ENCODE measurements at places on chromosomes 2 and 18. TPM values are rescaled to one million over a fixed set of nuclear protein-coding genes. Genes with fewer than 3 reads are reported as not detected.
A peak's percentile ranks its signal among the peaks of the same experiment; 100 is the strongest.

DNA sequence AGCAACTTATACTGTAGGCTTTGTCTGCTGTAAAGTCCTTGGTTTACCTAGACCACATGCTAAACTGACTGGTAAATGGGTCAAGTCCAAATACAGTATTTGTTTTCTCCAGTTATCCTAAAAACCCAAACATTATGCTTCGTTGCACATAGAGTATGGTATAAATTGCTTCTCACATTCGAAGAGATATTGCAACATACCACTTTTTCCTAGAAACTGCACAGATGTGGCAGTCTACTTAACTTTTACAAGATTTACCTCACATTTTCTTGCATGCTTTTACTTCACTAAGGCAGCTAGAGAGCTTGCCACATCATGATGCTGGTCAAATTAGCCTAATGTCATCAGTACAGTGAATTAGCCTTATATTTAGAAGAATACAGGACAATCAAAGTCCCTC lies 66.0 kb upstream of the SCN7A start:
- DNase-seq, result no peak

Gene ATG9A
- 56.9 TPM for total RNA-seq

DNA sequence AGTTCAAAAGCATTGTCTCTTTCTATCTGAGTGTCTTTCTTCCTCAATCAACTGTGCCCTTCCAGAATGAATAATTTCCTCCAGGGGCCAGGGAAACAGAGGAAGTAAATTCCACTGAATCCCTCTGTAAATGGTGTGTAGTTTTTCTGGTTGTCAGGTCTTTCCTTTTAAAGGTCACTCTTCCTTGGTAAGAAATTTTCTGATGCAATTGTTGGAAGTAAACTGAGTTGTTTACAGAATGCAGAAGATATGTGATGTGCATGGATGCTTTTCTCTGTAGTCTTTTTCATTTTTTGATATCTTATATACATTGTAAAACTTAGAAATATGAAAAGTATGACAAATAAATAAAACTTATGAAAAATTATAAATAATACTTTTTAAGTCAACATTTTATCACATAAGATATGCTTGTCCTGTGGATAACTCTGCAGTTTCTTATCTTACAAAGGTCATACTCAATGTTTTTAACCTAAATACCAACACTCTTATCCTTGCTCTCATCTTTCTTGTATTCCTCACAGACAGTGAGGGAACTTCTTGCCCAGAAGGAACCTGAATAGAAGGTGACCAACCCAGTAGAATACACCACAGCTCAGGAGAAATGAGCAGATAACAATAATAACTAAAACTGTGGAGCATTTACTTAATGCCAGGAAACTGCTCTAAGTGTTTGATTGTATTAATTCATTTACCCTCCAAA lies 234.5 kb downstream of the METTL4 start:
- no peak for DNase-seq

DNA sequence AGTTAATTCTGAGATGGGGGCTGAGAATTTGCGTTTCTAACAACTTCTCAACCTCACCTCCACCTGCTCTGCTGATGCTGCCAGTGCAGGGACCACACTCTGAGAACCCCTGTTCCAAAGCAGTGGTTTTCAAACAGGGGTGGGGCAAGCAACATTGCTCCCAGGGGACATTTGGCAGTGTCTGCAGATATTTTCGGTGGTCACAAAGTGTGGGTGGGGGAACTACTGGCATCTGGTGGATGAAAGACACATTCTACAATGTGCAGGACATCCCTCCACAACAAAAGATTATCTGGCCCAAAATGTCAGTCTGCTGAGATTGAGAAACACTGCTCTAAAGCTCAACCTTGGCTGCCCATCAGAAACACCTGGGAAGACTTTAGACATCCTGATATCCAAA lies 188.7 kb upstream of the SATB2 start:
- DNase-seq, result no peak

Gene CFAP221
- 2.0 TPM for total RNA-seq

DNA sequence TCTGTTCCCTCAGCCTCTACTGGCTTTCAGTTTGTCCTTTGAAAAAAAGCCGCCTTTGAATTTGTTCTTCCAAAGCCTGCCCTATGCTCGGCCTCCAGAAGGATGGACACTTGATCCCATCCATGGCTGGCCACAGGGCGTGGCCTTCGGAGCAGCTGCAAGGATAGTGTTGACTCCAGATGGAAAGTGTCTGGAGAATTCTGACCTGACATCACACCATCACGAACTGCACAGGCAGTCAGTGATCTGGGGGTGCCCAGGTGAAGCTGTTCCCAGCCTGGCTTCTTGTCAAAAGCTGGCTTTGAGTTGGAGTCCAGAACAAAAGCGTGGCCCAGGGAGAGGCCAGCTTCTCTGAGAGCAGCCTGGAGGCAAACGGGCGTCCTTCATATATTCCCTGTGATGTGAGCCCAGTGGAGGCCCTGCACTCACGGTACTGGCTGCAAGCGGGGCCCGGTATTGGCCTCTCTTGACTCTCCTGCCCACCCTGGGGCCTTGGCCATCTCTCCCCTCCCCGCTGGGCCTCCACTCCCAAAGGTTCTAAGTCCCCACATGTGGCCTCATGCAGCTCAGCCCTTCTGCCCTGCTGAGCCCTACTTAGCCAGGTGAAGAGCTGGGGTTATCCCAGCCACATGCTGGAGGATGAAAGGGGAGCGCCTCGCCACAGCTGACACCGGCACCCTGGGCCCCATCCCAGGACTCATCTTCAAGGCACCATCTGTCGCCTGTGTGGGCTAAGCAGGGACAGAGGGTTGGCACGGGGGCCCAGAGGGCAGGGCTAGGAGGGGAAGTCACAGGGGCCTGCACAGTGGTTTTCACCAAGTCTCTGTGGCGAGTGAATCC lies 20.4 kb upstream of the ATOH8 start:
- DNase-seq, result no peak

Gene GPR45
- not detected for total RNA-seq

- DNase-seq, result peak; percentile 27
Observed at GRCh38 chr18:49813069-49813318, 339 bp downstream of the ACAA2 start.

DNA sequence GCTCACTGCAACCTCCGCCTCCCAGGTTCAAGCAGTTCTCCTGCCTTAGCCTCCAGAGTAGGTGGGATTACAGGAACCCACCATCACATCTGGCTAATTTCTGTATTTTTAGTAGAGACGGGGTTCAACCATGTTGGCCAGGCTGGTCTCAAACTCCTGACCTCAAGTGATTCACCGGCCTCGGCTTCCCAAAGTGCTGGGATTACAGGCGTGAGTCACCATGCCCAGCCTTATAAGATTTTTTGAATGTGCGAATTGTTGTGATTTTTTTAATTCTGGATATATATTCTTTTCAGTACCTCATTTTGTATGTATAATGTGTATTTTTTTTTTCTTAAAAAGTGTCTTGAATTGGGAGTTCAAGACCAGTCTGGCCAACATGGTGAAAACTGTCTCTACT lies 42.0 kb upstream of the CCDC150 start:
- DNase-seq, result peak; percentile 47

GRCh38 chr2:43676322-43677050 lies at the start of gene C1GALT1C1L:
Gene C1GALT1C1L (minus strand): TSS chr2:43676429. CDS start chr2:43676322, 107 bp downstream.
- DNase-seq, result peak; percentile 70

DNA sequence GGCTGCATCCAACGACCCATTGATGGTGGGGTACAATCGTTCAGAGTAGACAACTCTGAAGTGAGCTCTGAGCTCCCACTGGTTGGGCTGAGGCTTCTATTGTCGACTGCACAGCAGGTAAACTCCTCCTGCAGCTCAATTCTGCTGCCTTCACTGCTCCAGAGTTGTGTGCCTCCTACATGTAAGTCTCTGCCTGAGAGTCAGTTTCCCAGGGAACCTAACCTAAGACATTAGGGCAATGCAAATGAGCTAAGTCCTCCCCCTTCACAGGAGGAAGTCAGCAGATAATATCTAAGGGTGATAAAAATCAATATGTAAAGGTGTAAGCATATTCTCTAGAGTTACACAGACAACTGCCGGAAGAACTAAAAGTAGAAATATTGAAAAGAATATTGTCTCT lies 22.5 kb upstream of the ACYP2 start:
- no peak for DNase-seq

DNA sequence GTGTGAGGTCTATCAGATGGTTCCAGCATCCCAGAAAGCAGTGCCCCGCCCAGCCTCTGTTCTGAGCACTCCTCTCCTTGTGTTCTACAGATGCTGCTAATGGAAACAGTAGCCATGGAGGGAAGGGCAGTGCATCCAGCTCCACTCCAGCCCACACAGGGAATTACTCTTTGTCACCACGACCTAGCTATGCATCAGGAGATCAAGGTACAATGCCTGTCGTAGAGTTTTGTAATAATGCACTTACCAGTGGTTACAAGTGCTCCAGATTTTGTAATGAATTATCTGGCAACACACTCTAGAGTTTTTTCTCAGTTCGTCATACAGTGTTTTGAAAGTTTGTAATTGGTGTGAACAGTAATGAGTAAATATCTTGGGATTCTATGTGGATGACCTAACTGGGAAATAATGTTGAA lies 161.1 kb downstream of the ESCO1 start:
- DNase-seq, result peak; percentile 41

Gene TIGD1
- 8.4 TPM for total RNA-seq

Gene ERFE
- 6.8 TPM for total RNA-seq

Gene NEUROD1
- total RNA-seq, result not detected

- DNase-seq, result no peak
Observed at GRCh38 chr18:5728531-5728930, 166.8 kb downstream of the TMEM200C start.

Gene POTEI
- 0.40 TPM for total RNA-seq

- DNase-seq, result peak; percentile 74
Observed at GRCh38 chr2:235746257-235746934, 252.6 kb downstream of the AGAP1 start.

DNA sequence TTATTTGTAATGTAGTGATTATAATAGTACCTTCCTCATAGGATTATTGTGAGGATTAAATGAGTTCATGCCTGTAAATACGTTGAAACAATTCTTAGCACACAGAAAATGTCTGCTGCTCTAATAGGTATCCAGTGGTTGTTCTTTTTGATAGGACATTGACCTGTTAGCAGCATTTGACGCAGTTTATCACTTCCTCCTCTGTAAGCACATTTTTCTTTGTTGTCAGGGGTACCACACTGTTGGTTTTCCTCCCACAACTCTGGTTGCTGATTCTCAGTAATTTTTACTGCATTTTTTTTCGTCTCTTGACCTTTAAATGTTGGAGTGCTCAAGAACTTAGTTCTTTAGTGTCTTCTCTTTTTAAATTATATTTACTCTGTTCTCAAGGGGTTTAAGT lies 15.4 kb downstream of the PPM1B start:
- no peak for DNase-seq

Gene VIT
- total RNA-seq, result not detected

DNA sequence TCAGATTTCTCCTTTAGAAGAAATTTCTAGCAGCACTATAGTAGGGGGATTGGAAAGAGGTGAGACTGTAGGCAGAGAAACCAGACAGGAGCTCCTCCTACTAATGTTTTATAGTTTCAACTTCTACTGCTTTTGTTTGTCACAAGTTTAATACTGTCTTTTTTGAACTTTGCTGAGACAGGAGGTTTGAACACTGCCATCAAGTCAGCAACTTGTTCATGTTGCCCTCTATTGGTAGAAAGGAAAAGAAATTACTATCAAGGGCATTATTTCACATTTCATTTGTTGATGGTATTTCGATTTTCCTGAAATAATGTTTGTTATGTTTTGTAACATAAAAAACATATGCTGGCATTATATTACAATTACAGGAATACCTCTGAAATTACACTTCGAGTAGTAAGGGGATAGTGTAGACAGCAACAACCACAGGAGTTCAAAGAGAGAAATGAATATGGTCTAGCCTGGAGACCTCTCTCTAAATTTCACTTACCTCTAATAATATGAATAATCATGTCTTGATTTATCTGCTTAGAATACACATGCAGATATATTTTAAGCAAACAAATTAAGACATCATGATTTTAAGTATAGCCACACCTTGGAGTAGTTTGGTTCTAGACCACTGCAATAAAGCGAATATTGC lies 12.4 kb upstream of the CCDC88A start:
- peak; percentile 13 for DNase-seq

DNA sequence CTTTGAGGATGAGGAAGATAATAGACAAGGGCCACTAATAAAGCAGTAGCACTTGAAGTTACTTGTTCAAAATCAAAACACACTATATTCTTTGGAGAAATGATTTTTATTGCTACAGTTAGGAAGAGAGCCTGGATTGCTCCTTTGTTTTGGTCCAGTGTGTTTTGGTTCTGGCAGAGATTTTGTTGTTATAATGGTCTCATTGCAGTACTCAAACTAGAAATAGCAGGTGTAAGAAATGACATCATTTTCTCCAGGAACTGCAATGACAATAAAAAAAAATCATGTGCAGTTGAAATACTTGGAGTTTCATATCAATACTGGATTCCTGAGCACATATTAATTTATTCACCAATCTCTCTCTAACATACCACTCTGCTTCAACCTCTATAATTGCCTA lies 490.3 kb downstream of the CCDC85A start:
- DNase-seq, result no peak

GRCh38 chr2:62477573-62477972 lies 28.4 kb downstream of the TMEM17 start:
- DNase-seq, result no peak

GRCh38 chr2:26298638-26299393 lies 47.1 kb upstream of the SELENOI start:
- DNase-seq, result peak; percentile 53

Gene VSNL1
- total RNA-seq, result 0.09 TPM

GRCh38 chr2:22753476-22753875 lies 631.5 kb upstream of the KLHL29 start:
- no peak for DNase-seq

Gene NEURL3
- total RNA-seq, result 1.2 TPM

DNA sequence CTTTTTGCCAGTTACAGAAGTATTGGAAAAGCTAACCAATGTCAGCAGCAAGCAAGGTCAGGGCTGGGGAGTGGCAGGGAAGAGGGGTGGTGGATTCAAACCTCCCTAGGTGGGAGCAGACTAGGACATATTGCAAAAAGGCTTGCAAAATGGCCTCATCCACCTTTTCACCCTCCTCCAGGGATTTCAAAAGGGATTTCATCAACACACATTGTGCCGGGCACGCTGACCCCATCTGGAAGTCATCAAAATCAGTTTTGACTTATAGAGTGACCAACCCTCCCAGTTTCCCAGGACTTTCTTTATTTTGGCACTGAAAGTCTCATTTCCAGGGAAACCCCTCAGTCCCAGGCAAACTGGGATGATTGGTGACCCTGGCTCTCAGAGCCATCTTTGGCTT lies 94.7 kb downstream of the BIN1 start:
- no peak for DNase-seq

DNA sequence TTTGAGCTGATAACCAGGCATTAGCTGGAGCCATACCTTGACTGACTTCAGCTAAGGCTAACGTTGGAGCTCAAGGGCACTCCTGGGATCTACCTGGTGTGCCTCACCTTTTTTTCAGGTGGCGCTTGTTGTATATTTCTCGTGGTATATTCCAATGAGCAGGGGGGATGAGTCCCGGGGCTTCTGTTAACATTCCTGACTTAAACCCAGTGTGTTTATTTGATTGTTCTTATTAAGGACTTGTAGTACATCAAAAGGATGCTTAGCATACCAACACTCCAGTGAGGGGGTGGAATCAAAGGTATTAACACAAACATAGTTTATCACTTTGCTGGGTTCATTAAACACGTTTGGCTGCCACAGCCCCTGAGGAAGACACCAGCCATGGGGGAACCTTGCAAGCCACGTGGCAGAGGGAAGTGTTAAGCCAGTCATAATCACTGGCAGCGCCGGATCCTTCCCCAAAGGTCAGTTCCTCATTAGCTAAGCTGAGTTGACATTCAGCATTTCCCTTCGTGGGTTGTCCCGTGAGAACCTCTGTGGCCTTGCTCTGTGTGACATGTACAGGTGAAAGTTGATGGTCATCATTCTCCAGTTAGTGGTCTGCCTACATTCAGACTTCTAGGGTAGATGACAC lies 119.5 kb upstream of the MCFD2 start:
- peak; percentile 58 for DNase-seq

Measured in Daoy (cell line).